Activated naive CD8-positive, alpha-beta T cell treated with anti-CD3 and anti-CD28 coated beads, Interleukin-2, amount 50 U/mL, for 16 hours (primary cell): ENCODE measurements at places on chromosomes 12 and 14.

- DNase-seq = no peak
Measured at GRCh38 chr14:94690486-94690885, 78.3 kb downstream of the SERPINA3 start.

GRCh38 chr12:60266381-60266852 lies 670.6 kb downstream of the SLC16A7 start:
- DNase-seq = no peak

- no peak for DNase-seq
Measured at GRCh38 chr14:56989359-56989758, 179.1 kb upstream of the OTX2 start.

- no peak for DNase-seq
Measured at GRCh38 chr14:37090026-37090425, 82.4 kb downstream of the SLC25A21 start.

DNA sequence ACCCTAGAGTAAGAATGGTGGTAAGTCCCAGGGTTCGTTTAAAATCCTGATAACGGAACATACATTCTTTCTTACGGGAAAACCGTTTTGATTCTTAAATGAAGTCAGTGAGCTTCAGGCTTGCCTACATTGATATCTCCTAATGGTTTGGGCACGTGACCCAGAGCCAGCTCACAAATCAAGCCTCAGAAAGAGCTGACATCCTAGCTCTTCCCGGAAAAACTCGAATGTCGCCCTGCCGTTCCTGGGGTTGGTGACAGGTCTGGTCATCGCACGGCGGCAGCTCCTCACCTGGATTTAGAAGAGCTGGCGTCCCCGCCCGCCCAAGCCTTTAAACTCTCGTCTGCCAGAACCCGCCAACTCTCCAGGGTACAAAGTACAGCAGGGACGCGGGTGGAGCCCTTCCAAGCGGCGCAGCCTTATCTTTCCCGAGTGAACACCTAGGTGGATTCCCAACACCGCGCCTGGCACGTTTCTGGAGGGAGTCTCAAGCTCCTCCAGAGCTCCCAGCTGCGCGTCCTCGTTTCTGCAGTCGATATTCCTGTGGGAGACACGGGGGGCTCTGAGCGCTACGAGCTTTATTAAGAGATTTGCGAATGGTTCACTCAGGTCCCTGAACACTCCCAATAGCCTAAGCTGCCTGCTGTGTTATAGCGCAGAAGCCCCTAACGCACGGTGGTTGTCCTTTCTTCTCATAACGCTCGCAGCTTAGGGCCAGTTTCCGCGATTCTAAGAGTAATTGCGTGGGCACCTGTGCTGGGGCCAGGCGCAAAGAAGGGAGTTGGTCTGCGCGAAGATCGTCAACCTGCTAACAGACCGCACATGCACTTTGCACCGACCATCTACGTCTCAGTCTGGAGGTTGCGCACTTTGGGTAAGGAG lies at the start of gene SSTR1:
Gene SSTR1, plus strand, starts transcription at position 169 of the 882 bp plus-strand sequence. CDS start 1,486 bp downstream, outside the sequence.
- DNase-seq = no peak

DNA sequence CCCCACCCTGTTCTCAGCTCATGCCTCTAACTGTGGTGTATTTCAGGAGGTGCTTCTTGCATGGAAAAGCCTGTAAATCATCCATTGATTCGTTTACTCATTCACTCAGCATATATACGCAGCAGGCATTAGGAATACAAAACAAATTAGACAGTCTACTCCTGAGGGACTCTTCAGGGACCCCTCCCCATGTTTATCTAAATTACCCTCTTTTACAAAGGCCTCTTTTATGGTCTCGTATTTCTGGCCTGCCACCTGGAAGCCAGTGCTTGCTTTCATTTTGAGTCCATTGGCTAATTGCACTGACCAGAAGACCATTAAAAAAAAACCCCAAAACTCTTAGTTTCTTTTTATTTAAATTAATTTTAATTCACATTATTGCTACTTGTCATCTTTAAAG lies 134.4 kb downstream of the DACT1 start:
- DNase-seq = no peak

DNA sequence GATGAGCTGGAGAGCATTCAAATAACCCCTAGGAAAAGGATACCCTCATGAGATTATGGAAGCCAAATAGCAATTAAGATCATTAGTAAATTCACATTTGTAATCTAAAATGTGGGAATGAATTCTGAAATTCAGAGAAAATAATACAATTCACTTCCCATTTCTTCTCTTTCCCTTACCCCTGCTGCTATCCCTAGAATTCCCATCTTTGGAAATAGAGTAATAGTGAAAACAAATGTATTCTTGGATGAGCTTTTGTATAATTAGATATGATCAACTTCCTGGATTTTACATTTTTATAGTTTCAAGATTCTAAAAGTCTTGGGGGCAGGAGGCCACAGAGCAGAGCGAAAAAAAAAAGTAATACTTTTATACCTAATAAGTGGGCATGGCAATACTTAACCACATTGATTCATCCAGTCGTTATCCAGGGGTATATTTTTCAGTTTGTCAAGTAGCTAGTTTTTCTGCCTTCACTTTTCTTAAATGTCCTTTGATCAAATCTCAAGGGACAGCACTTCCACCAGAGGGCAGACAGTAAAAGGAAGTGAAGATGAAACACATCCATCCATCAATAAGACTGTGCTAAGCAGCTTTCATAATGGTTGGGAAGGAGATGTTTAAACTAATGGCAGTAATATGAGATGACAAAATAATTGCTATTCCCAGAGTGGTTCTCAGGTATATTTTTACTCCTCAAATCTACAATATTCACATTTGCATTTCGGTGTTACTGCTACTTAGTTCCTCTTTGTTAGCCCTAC lies 401.3 kb downstream of the DIO2 start:
- no peak for DNase-seq

GRCh38 chr12:96425321-96425720 lies 25.1 kb upstream of the CDK17 start:
- DNase-seq = no peak

DNA sequence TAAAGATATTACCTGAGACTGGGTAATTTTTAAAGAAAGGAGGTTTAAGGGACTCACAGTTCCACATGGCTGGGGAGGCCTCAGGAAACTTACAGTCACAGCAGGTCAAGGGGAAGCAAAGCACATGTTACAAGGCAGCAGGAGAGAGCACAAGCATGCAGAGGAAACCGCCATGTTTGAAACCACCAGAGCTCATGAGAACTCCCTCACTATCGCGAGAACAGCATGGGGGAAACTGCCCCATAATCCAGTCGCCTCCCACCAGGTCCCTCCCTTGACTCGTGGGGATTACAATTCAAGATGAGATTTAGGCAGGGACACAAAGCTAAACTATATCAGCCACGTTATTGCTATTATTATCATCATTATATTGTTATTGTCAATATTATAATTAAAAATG lies 138.7 kb downstream of the RIMBP2 start:
- DNase-seq = no peak

GRCh38 chr12:107397890-107398500 lies 287.6 kb upstream of the PWP1 start:
- no peak for DNase-seq

DNA sequence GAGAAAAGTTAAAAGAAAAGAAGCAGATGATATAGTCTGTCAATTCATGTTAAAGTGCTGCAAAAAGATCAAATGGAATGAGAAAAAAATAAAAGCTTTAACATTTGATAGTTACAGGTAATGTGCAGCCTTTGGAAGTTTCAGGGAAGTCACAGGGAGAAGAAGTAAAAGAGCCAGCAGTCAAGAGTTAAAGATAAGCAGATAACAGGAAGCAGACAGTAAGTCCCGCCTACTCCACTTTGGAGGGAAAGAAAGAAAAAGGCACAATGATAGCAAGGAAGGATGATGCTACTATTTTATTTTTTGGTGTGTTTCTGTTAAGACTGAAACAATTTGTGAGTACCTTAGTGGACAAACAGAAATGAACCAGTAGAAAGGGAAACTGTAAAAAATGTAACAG lies 111.1 kb upstream of the KRR1 start:
- DNase-seq = no peak

DNA sequence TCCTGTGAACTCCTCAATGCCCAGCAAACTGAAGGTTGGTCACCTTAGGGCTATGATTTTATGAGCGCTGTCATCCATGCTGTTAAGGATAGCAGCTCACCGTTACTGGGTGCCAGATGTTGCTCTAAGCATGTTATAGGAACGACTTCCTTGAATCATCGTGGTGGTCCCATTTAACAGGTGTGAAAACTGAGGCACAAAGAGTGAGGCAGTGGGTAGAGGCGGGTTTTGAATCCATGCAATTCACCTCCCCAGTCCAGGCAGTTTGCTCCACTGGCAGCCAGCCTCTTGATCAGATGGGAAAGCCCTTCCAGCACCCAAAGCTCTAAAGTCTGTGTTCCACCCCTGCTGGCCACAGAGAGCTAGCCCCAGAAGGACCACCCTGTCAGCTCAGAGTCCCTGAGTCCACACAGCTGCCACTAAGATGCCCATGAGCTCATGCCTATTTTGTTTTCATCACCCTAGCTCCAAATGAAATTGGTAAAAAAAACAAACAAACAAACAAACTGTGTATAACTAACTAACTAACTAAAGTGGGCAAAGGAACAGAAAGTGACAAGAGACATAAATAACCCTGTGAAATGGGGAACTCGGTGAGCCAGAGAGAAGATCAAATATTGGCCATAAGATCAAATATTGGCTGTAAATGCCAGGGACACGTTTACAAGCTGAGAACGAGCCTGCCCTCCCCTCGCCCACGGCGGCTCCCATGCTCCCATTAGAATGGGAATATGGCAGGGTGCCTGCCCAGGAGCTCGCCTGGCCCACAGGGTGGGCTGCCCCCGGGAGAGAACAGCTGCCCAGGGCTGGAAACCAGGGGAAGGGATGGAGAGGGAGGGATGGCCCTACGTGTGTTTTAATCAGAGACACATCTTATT lies 72.3 kb upstream of the RFLNA start:
- DNase-seq = no peak

- DNase-seq = no peak
Measured at GRCh38 chr12:100371146-100371545, 14.3 kb downstream of the SLC17A8 start.

DNA sequence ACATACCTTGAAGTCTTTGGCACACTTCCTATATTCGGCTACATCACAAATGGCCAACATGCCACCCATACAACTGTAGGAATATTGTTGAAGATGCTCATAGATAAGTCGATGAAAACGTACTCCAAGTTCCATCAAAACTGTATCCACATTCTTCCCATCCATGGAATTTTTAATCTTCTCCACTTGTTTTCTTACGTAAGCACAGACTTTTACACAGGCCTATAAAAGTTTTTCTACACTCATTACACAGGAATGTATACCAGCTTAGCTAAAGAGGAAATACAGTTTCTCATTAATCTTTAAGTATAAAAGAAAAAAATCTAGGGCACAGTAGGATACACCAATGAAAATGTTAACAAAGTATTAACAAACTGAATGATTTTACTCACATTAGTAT lies 59.1 kb downstream of the EXOC5 start:
- no peak for DNase-seq

DNA sequence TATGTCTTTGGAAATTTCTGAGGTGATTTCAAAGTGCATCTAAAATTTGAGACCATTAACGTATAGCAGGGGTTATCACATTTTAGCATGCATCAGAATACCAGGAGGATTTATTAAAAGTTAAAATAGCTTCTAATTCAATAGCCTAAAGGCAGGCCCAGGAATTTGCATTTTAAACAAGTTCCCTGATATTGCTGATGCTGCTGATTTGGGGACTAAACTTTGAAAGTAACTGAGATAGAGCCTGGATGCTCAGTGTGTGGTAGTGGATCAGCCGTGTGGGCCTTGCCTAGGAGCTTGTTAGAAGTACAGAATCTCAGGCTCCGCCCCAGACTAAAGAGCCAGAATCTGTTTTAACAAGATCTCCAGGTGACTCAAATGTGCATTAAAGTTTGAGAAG lies 375.0 kb upstream of the FBXO33 start:
- DNase-seq = no peak
